ENCODE measurements at places on chromosomes 6 and 20. TPM values are rescaled to one million over a fixed set of nuclear protein-coding genes. Genes with fewer than 3 reads are reported as not detected.

- H3K27ac ChIP-seq: no peak overlapping the region
- no peaks in the 10 kb centered on the region for H3K36me3 ChIP-seq
- no peak for DNase-seq
- no peaks in the 10 kb centered on the region for H3K4me1 ChIP-seq
- no peak overlapping the region for H3K4me3 ChIP-seq
- H3K27me3 ChIP-seq: no peaks in the 10 kb centered on the region
Observed at GRCh38 chr20:62787866-62788265, 8.4 kb upstream of the MRGBP start.

Gene PSORS1C2
- not detected for total RNA-seq

GRCh38 chr20:52785679-52786078, 186.5 kb upstream of the TSHZ2 start:
- H3K27ac ChIP-seq: no peak overlapping the region
- DNase-seq: no peak
- no peak overlapping the region for H3K4me3 ChIP-seq
- H3K36me3 ChIP-seq: no peaks in the 10 kb centered on the region
- H3K4me1 ChIP-seq: peaks cover 6% of the 10 kb centered on the region

Gene FRMD1
- total RNA-seq: 1.0 TPM

Gene IMPG1
- total RNA-seq: not detected

GRCh38 chr6:143647732-143648131, 30.0 kb upstream of the PHACTR2 start:
- peaks cover 9% of the 10 kb centered on the region for H3K4me1 ChIP-seq
- no peak overlapping the region for H3K27ac ChIP-seq
- no peak overlapping the region for H3K4me3 ChIP-seq
- H3K27me3 ChIP-seq: no peaks in the 10 kb centered on the region

GRCh38 chr6:134870677-134871498, 79.0 kb downstream of the ALDH8A1 start:
- no peaks in the 10 kb centered on the region for H3K4me1 ChIP-seq
- H3K36me3 ChIP-seq: 0 out of 2 replicates have a peak, but pooled peaks cover 3% of the 10 kb centered on the region
- H3K27ac ChIP-seq: no peak overlapping the region
- no peaks in the 10 kb centered on the region for H3K27me3 ChIP-seq

GRCh38 chr6:158152659-158153058, 15.4 kb downstream of the SERAC1 start:
- no peak overlapping the region for H3K4me3 ChIP-seq
- no peak for DNase-seq
- H3K27ac ChIP-seq: no peak overlapping the region

GRCh38 chr6:159832946-159833345, 32.9 kb downstream of the PNLDC1 start:
- no peak overlapping the region for H3K4me3 ChIP-seq
- DNase-seq: no peak
- H3K27ac ChIP-seq: no peak overlapping the region
- H3K27me3 ChIP-seq: no peaks in the 10 kb centered on the region
- H3K36me3 ChIP-seq: no peaks in the 10 kb centered on the region

Gene LPA
- 0.17 TPM for total RNA-seq

- no peaks in the 10 kb centered on the region for H3K36me3 ChIP-seq
- no peaks in the 10 kb centered on the region for H3K27me3 ChIP-seq
- no peak overlapping the region for H3K27ac ChIP-seq
- H3K4me3 ChIP-seq: no peak overlapping the region
Observed at GRCh38 chr6:107690643-107691061, 133.5 kb downstream of the SCML4 start.

Gene PNLDC1
- 0.12 TPM for total RNA-seq

DNA sequence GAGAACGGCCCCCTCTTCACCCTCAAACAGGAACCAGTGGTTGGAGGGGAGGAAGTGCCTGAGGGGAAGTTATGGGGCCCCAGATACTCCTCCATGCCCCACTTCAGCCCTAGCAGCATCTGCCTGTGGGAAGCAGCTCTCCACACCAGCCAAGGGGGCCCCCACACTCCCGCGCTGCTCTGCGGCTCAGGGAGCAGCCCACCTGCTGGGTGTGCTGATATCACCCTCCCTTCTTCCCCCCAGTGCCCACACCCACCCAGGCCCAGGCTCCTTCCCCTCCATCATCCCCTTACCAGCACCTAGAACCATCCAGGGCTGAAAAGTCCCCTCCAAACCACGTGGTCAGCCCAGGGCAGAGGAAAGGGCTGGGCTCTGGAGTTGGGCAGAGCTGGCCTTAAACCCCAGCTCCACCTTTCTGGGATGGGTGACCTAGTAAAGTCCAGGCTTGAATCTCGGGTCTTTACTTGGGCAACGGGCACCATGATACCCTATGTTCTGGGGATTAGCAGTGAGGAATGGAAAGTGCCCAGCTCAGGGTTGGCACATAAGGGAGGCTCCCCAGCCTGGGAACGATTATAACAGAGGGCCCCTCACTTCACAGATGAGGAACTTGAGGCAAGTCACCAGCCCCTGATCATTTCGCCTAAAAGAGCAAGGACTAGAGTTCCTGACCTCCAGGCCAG, 663 bp downstream of the LST1 start:
- peaks cover 4% of the 10 kb centered on the region for H3K27me3 ChIP-seq
- no peak overlapping the region for H3K4me3 ChIP-seq
- H3K36me3 ChIP-seq: no peaks in the 10 kb centered on the region

GRCh38 chr20:1880529-1881239, 14.5 kb upstream of the SIRPA start:
- H3K27me3 ChIP-seq: no peaks in the 10 kb centered on the region
- no peaks in the 10 kb centered on the region for H3K4me1 ChIP-seq
- H3K27ac ChIP-seq: no peak overlapping the region
- no peaks in the 10 kb centered on the region for H3K36me3 ChIP-seq
- no peak overlapping the region for H3K4me3 ChIP-seq

DNA sequence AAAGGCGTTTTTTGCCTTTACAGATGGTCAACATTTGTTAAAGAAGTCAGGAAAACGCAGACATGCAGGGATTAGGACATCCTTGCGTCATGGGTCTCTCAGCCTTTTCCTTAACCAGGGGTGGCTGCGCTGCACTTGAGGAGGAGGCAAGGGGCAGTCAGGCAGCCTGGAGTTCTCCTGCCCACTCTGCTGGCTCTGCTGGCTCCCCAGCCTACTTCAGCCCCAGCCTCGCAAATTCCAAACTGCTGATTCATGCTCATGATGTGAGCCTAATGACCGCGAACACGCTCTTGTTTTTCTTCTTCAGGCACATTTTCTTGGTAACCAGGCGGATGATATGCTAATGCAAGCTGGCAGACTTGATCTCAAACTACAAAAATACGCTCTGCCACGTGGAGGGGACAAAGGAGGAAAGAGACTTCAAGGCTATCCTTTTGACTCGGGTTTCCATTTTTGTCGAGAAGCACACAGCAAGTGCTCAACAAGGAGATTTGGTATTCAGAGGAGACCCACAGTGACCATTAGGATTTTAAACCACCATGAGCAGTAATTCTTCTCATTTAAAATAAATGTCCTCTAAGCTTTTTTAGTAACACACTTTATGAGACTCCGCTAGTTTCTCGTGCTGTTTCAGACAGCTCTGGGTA, 290.3 kb upstream of the STXBP5 start:
- H3K27ac ChIP-seq: no peak overlapping the region
- DNase-seq: peak; percentile 80

- DNase-seq: no peak
- H3K4me1 ChIP-seq: peaks cover 5% of the 10 kb centered on the region
- H3K27ac ChIP-seq: no peak overlapping the region
- H3K27me3 ChIP-seq: no peaks in the 10 kb centered on the region
Observed at GRCh38 chr20:49276161-49276960, 1.5 kb downstream of the ZNFX1 start.

DNA sequence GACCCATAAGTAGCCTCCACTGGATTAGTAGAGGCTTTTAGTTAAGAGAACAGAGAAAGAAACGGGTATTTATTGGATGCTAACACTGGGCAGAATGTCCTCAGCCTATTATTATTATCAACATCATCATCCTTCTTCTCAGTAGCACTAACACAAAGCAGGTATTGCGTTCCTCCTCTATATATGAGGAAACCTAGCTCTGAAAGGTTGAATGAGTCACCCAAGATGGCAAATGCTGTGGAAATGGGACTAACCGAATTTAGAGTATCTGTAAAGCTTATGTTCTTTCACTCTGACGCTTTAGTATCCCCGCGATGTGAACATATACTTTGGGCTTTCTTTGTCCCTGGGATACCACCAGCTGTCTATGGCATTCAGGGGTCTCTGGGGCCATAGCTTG, 77.0 kb downstream of the ADTRP start:
- no peaks in the 10 kb centered on the region for H3K27me3 ChIP-seq
- no peaks in the 10 kb centered on the region for H3K4me1 ChIP-seq
- no peak overlapping the region for H3K27ac ChIP-seq
- H3K4me3 ChIP-seq: no peak overlapping the region

Gene C6orf141
- 4.0 TPM for total RNA-seq

DNA sequence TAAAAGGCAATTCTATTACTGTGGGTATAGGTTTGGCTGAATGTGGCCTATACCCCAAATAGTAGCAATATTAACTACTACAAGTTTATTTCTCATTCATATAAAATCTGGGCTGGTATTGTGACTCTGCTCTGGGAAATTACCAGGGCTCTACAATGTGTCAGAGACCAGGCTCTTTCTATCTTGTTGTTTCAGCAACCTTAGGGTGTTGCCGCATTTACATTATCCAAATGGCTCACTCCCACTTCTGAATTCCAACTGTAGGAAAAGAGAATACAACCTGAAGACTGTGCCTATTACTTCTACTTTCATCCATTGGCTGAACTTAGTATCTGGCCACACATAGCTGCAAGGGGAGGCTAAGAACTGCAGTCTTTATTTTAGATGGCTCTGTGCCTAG, 106.7 kb upstream of the CENPW start:
- H3K27ac ChIP-seq: no peak overlapping the region
- no peak overlapping the region for H3K4me3 ChIP-seq
- H3K27me3 ChIP-seq: no peaks in the 10 kb centered on the region
- DNase-seq: no peak

GRCh38 chr6:108982154-108983113, 112.2 kb downstream of the SESN1 start:
- H3K36me3 ChIP-seq: 0 out of 2 replicates have a peak, but pooled peaks cover 4% of the 10 kb centered on the region
- H3K4me3 ChIP-seq: no peak overlapping the region
- no peak for DNase-seq
- H3K27ac ChIP-seq: no peak overlapping the region

Gene BTN2A1
- 7.0 TPM for total RNA-seq

- H3K4me3 ChIP-seq: peak overlapping the region; percentile 61
- DNase-seq: no peak
- H3K36me3 ChIP-seq: no peaks in the 10 kb centered on the region
- no peak overlapping the region for H3K27ac ChIP-seq
- H3K4me1 ChIP-seq: peaks cover 8% of the 10 kb centered on the region
- peaks cover 69% of the 10 kb centered on the region for H3K27me3 ChIP-seq
Observed at GRCh38 chr6:122997541-122998150, 1.6 kb downstream of the CLVS2 start.

GRCh38 chr20:57473246-57474048, 51.5 kb downstream of the CTCFL start:
- peak; percentile 36 for DNase-seq
- no peaks in the 10 kb centered on the region for H3K27me3 ChIP-seq
- H3K4me3 ChIP-seq: no peak overlapping the region
- no peaks in the 10 kb centered on the region for H3K36me3 ChIP-seq

DNA sequence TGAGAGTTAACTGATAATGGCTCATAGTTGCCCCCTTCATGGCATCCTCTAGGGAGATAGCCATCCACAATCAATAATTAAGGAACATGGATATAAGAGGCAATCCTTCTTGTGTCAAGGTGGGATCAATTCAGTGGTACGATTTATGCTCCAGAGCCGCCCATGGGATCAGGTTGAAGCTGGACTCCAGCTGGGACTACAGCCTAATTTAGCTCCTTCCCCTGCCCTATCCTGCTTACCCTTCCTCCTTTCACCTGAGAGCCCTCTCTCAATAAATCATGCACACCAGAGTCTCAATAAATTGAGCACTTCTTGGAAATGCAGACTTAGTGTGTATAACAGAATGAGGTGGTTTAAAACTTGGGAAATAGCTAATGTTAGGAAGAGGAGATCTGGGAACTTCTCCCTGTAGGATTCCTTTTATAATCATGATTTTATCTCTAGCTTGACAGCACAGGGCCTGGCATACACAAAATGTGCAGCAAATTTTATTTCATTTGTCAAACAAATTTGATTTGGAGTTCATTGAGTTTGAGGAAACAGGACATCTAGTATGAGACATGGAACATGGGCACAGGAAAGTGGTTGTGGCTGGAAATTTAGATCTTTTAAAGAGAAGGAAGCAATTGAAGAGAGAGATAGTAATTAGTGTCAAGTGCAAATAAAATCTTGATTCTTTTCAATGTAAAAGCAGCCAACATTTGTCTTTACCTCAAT, 28.6 kb upstream of the OGFRL1 start:
- no peak overlapping the region for H3K27ac ChIP-seq
- no peak for DNase-seq
- H3K4me3 ChIP-seq: no peak overlapping the region
- H3K36me3 ChIP-seq: no peaks in the 10 kb centered on the region
- no peaks in the 10 kb centered on the region for H3K27me3 ChIP-seq

GRCh38 chr6:68339488-68340131, 295.5 kb upstream of the ADGRB3 start:
- H3K36me3 ChIP-seq: no peaks in the 10 kb centered on the region
- H3K4me3 ChIP-seq: no peak overlapping the region
- no peaks in the 10 kb centered on the region for H3K4me1 ChIP-seq

Gene SCRT2
- total RNA-seq: 0.31 TPM

GRCh38 chr20:19074828-19075516, 137.5 kb upstream of the SLC24A3 start:
- H3K4me1 ChIP-seq: peaks cover 7% of the 10 kb centered on the region
- no peak overlapping the region for H3K4me3 ChIP-seq
- no peak overlapping the region for H3K27ac ChIP-seq

Gene ARMC2
- total RNA-seq: 2.7 TPM

DNA sequence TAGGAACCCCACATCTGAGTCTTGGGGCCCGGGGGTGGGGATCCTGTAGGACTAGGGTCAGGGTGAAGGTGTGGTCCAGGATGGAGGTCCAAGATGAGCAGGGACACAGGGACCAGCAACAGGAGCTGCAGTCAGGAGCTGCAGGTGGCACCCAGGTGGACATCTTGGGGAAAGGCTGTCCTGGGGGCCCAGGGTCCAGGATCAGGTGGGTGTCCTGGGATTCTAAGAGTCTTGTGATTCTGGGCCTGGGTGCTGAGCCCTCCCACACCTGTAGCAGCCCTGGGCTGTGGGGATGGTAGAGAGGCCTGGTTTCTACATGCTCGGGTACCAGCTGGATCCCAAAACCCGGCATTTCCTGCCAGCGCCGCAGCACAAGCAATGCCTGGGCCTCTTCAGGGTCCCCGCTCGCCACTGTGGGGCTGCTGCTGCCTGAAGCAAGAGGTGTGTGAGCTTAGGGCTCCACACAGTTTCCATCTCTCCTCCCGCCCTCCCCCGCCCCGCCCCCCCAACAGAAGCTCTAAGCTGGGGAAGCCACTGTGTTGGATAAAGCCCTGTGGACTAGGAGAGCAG, 20.7 kb downstream of the ERGIC3 start:
- H3K4me1 ChIP-seq: peaks cover 3% of the 10 kb centered on the region
- no peak overlapping the region for H3K4me3 ChIP-seq
- no peak overlapping the region for H3K27ac ChIP-seq
- H3K36me3 ChIP-seq: no peaks in the 10 kb centered on the region
- H3K27me3 ChIP-seq: no peaks in the 10 kb centered on the region
- DNase-seq: no peak

Gene SMLR1
- total RNA-seq: not detected
